Right renal cortex interstitium (tissue), 3 donors: ENCODE measurements at places on chromosomes 2 and 18. TPM values are rescaled to one million over a fixed set of nuclear protein-coding genes. Genes with fewer than 3 reads are reported as not detected.

ELOA2 gene
- polyA plus RNA-seq = 0.06 TPM

- no peak for DNase-seq
Measured at GRCh38 chr2:172102391-172103359, at the start of gene DLX2. TSS of gene DLX2 (minus strand) at chr2:172102900. CDS start at chr2:172102538, 362 bp downstream.

- no peak for DNase-seq
Measured at GRCh38 chr2:145744541-145745386, 1224.8 kb upstream of the ZEB2 start.

DNA sequence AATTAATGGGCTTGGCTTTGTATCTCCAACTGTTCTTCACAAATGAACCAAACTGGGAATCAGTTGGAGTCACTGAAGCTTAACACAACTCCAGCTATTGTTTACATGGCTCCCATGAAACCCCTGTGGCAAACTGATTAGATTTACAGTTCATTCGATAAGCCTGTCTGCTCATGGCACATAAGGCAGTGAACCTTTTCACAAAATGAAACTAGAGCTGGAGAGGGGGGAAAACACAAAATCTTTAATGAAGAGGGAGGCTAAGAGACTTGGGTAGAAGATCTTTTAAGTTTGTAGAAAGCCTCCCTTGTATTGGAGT is 11.6 kb upstream of the ITGA6 start:
- no peak for DNase-seq

NEDD4L gene
- polyA plus RNA-seq = 122 TPM

- DNase-seq = no peak
Measured at GRCh38 chr2:165682546-165682945, 111.5 kb downstream of the GALNT3 start.

SCG2 gene
- 0.31 TPM for polyA plus RNA-seq

YES1 gene
- 72.4 TPM for polyA plus RNA-seq

DNA sequence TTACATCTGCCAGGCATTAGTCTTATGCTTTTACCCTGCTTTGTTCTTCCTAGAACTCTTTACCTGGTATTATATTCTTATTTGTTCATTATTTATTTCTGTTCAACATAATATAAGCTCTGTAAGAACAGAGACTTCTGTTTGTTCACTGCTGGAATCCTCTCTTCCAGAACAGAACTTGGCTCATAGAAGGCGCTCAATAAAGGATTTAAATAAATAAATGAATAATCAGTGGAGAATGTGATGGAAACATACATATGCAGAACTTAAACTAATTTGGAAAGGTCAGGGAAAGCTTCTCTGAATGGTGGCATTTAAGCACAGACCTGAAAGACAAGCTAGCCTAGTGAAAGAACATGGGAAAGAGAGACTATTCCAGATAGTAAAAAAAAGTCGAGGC is 24.3 kb downstream of the NCKAP1 start:
- DNase-seq = no peak

DNA sequence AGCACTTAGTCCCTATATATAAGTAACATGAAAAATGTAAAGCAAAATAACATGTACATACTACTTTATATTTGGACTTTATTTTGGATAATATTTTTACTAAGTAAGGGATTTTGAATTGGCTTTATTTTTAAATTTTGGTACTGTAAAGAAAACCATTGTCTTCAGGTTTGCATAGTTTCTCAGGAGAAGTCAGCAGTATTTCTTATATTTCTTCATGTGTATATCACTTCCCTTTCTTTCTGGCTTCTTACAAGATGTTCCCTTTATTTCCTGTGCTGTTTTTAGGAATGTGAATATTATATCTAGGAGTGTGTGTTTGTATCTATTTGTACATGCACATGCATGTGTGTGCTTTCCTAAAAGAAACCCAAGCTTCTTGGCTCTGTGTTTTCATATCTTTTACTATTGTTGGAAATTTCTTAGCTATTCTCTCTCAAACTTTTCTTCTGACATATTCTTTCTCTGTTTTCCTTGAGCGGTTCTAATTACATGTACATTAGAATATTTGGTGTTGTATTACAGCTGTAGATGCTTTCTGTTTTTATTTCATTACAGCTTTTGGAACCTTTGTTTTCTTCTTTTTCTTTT is 1549.7 kb upstream of the ACVR2A start:
- DNase-seq = no peak

GRCh38 chr2:111168528-111169239 is 48.0 kb downstream of the BCL2L11 start:
- DNase-seq = no peak

DNA sequence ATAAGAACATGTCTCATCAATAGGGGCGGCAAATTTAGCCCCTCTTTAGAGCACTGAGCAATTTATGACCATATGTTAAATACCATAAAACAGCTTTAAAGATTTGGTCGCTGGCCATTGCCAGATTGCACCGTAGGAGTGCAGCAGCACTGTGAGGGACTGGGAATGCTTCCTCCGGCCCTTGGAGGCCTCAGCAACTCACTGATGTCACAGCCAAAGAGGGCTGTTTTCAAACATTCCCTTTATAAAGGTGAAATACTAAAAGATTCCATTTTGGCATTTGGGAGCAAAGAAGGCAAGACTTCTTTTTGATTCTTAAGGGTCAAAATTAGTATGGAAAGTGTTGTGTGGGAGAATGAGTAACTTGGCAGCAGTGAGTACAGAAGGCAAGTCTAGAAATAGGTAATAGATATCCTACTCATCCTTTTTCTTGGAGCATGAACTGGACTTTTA is 63.7 kb downstream of the BABAM2 start:
- DNase-seq = no peak

PSMA8 gene
- not detected for polyA plus RNA-seq

- DNase-seq = no peak
Measured at GRCh38 chr2:200650195-200650594, 64.4 kb downstream of the AOX1 start.

- no peak for DNase-seq
Measured at GRCh38 chr2:35416391-35417140, 939.0 kb upstream of the CRIM1 start.

CXCR2 gene
- 0.08 TPM for polyA plus RNA-seq

DNA sequence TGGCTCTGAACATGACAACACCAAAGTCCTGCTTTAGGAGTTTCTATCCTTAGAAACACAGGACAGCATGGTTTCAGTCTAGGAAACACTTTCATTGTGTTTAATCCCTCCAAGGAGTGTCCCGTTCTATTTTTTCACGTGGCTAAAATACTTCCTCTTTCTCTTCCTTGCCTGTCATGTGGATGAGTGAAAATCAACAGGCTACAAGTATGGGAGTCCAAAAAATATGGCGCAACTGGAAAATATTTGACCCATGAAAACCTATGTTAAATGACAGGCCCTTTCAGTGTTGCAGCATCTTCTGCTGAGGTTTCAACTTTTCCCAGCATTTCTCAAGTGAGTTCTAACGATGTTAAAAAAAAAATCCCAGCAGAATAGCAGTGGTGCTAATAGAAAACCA is 146.3 kb downstream of the LAMA3 start:
- no peak for DNase-seq

DNA sequence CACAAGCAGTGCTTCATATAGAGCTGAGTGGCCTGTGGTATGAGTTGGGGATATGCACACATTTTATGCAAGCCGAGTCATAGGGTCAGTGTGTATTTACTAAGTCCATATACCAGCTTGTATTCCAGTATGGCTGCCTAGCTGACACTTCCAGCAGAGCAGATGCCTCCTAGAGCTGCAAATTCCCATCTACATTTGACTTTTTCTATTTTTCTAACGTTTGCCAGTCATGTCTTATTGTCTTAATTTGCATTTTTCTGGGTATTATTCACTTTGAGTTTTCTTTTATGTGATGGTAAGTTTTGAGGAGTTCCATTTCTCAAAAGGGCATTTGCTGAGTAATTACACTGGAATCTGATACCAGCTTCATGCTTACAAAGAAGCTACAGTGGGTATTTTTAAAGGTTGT is 334.5 kb upstream of the CDH2 start:
- DNase-seq = no peak

NAB1 gene
- 69.1 TPM for polyA plus RNA-seq

SP140 gene
- polyA plus RNA-seq = 0.68 TPM

DCC gene
- polyA plus RNA-seq = 6.4 TPM

GRCh38 chr2:179528576-179529069 is 264.0 kb upstream of the SESTD1 start:
- DNase-seq = no peak

DNA sequence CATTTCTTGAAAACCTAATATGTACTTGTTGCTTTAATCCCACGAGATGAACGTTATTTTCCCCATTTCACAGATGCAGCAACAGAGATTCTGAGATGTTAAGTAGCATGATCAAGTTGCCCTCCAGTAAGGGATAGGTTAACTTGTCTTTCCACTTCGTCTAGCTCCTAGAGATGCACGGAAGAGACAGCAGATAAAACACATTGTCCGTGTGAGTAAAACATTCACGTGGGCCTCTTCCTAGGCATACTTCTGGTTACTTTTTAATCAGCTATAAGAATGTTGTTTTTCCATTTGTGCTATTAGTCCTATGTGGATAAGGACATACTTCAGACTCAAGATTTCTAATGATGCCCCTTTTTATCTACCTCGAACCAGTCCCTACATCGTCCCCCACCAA is 1.2 kb upstream of the ARHGAP28 start:
- DNase-seq = no peak

DNA sequence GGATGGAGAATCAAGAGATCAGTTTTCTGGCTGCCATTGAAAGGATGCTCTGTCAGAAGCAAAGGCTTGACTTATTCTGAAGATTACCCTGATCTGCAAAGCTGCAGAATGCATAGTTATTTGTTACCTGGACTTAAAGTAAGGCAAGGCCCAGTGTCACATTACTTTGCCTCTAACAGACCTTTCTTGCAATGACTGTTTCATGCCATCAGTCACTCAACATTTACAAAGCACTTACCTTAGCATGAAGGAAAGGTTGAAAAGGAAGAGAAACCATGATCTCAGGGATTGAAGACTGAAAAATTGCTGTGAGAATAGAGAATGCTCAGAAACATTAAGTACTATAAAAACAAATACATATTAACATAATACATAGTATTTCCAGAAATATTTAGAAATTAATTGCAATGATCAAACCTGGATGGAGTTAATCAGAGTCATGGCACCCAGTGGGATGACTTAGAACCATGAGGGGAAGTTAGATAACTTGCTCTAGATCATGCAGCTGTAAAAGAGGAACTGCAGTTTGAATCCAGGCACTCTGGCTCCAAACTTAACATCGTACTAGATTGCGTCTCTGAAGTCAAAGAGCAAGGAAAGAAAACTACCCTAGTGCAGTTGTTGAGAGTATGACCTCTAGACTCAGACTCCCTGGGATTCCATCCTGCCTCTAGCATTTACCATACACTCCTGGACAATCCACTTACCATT is 26.5 kb upstream of the FAM117B start:
- DNase-seq = no peak

ALPI gene
- 0.14 TPM for polyA plus RNA-seq

GRCh38 chr2:30692829-30693275 is 114.4 kb downstream of the CAPN13 start:
- no peak for DNase-seq

DNA sequence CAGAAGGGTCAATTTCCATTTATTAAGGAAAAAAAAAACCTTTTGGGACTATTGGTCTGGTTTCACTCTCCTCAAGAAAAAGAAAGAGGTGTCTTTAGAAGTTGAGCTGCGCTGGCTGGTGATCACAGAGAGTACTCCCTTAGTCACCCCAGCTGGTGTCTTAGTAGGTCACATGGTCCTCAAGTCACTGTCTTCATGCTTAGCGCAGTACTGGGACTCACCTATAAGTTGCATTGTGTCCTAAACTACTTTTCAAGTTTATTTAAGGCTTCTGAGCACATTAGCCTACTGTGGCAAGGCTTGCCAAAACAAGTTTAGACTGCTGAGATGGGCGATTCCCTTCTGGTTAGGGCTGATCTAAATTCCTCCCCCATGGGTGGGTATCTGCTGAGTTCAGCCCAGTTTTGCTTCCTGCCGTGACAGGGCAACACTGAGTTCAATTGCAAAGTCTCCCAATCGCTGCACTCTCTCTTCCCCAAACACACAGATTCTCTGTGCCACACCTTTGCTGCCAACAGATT is 824.9 kb upstream of the CRIM1 start:
- DNase-seq = no peak

- DNase-seq = no peak
Measured at GRCh38 chr2:161228511-161229240, 68.4 kb downstream of the TANK start.

DNA sequence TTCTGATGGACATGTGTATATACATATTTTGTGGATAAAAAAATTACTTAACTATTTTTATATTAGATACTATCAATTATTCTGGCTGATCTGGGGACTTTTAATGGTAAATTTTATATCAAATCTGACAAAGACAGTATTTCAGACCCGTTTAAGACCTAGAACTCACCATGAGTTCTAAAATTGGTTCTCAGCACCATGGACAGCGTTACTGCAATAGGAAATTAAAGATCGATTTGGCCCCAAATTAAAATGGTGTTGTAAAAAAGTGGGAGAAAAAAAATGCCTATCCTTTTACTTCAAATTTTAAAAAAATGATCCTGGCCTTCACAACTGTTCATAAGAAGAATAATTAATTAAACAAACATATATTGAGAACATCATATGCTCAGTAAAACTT is 919 bp upstream of the SCN2A start:
- no peak for DNase-seq

DNA sequence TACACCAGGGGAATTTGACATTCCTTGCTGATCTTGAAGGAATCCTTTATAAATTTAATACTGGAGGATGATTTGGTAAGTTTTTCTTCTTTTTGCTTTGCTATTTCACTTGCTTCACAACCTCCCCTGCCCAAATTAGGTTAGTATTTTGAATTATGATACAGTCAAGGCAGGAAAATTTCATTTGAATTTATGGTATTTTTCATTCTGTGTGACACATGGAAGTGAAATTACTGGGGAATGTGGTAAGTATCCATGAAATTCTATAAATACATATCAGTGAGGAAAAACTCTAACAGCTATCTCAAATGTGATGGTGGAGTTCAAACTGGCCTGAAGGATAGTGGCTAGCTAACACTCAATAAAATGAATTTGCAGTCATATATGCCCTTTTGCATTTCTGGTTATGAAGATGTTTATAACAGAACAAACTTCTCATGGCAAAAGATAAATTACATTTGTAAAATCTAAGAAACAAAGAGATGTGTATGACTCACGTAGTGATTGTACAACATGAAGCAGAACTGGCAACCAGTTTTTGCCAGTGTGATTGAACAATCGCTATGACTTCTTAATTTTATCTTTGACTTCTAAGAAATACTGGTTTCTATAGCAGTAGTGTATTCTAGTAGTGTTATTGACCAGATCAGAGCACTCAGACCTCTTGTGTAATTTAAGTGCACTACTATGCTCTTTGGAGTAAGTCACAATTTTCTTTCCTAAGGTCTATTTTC is 152.6 kb downstream of the IKZF2 start:
- DNase-seq = no peak

- no peak for DNase-seq
Measured at GRCh38 chr18:48367557-48367956, 41.6 kb downstream of the ZBTB7C start.

DNA sequence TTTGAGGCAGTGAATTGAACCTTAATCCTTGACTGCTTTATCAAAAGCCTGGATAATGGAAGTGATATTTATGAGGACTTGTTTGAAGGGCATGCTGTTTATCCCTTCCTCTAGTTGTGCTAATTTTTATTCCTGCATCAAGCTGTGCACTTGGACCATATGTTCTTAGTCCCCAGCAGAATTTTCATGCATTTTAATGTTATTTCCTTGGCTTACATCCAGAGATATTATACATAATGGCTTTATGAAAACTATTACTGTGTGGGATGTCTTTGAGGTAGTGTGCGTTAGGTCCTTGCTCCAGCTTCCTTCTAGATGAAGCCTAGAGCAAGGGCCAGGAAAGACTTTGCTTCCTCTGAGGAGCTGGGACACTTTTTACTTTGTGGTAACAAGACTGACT is 378.4 kb downstream of the LPIN1 start:
- DNase-seq = no peak

GRCh38 chr2:112046231-112046630 is 8.8 kb upstream of the TMEM87B start:
- no peak for DNase-seq
